ENCODE measurements at places on chromosomes 1 and 21.

DNA sequence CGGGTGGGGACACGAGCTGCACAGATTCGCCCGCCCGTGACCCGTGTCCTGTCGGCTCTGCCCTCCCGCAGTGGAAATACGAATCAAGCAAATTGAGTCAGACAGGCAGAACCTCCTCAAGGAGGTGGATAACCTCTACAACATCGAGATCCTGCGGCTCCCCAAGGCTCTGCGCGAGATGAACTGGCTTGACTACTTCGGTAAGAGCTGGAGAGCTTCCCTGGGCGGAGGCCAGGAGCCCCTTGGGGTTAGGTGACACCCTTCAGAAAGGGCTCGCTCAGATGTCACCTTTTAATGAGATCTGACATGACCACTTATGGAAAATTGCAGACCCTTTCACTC, 489 bp downstream of the CDCA8 start:
- no peak for DNase-seq

- DNase-seq, result no peak
These were observed 24.3 kb upstream of the GRHL3 start for GRCh38 chr1:24294716-24295371.

DNA sequence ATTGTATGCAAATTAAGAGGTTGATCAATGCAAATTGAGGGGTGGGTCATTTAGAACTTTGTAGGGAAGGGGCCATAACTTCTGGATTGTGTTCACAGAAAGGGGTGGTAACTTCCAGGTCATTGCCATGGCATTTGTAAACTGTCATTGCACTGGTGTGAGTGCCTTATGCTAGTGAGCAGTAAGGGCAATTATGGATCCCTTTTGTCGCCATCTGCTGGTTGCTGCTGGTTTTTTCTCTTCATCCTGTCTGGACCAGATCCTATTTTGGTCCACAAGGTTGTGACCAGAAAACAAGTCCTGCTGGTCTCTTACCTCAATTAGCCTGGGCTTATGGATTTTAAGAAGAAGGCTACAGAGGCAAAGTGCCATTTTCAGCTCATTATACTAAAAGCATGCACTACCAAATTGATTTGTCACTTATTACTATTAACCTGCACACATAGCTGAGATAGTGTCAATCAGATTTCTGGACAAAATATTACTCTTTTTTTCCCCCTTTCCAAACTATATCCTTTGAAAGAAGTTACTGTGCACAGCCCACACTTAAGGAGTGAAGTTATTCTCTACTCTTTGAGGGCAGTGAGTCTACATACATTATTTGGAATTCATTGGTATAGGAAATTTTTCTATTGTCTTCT, 196.2 kb downstream of the ZC3H11B start:
- peak; percentile 32 for DNase-seq

GRCh38 chr1:231872461-231872910, 245.9 kb downstream of the DISC1 start:
- DNase-seq, result no peak

GRCh38 chr1:39745016-39745670, 6.5 kb downstream of the PPIE start:
- DNase-seq, result no peak

GRCh38 chr1:11518791-11519628, 40.1 kb downstream of the DISP3 start:
- DNase-seq, result no peak

DNA sequence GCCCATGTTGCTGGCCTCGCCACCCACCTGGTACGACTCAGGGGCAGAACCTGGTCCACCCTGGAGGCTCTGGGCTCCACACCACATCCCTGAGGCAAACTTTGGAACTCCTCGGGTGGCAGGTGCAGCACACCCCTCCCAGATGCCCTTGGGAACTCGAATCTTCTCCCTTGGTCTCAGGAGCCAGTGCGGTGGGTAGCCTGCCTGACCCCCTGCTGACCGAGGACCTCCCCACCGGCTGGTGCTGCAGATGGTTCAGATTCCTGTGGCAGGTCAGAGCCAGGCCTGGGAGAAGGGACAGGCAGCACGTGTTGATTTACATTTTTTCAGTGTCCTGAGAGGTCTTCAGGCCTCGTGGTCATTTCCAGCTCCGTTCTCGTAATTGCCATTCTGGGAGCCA, 6.3 kb upstream of the CFAP410 start:
- no peak for DNase-seq

GRCh38 chr1:212873518-212873917, 15.4 kb downstream of the FLVCR1 start:
- no peak for DNase-seq

GRCh38 chr1:214236477-214236876, 44.5 kb upstream of the SMYD2 start:
- DNase-seq, result no peak

- DNase-seq, result no peak
These were observed 135.5 kb downstream of the TNFSF18 start for GRCh38 chr1:172915271-172915670.

- DNase-seq, result no peak
These were observed at the start of gene ACOT11 for GRCh38 chr1:54547601-54548388. TSS of gene ACOT11 (plus strand) at chr1:54548228. CDS start at chr1:54548310, 82 bp downstream.

GRCh38 chr1:55468142-55468795, 253.1 kb upstream of the USP24 start:
- DNase-seq, result no peak

- DNase-seq, result no peak
These were observed 775 bp downstream of the TMEM125 start for GRCh38 chr1:43270421-43271095.

GRCh38 chr1:155169541-155169940, 3.6 kb downstream of the KRTCAP2 start:
- DNase-seq, result no peak

DNA sequence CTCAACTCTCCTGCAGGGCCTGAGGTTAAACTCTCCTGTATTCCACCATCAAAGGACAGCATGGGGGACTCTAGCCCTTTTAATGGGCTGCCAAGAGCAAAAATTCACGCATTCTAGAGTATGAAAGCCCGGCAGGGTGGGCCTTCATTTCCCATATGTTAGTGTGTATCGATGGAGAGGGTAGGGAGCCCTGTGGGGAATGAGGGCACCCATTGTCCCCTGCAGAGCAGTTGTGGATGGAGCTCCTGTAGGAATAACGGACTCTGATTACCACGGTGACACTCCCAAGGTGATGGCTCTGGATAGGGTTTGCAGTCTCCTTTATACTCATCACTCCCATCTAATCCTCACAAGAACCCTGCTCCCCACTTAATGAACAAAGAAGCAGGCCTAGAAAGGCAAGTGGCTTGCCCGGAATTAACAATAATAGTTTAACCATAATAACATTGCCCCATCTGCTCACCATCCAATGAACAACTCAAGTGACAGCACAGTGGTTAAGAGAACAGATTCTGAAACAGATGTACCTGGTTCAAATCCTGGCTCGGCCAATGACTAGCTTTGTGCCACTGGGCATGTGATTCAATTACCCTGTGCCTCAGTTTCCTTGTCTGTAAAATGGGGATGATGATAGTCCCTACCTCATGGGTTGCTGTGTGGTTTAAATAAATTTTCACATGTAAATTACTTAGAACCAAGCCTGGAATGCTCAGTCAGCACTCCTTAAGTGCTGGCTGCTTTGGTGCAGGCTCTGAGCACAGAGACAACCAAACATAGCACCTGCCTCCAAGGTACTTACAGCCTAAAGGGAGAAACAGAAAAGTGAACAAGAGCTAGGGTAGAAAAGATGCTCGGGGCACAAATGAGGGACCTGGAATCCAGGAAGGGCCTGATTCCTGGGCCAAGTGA, 29.0 kb downstream of the HIVEP3 start:
- no peak for DNase-seq

GRCh38 chr1:36778740-36779139, 255.6 kb downstream of the GRIK3 start:
- DNase-seq, result no peak

DNA sequence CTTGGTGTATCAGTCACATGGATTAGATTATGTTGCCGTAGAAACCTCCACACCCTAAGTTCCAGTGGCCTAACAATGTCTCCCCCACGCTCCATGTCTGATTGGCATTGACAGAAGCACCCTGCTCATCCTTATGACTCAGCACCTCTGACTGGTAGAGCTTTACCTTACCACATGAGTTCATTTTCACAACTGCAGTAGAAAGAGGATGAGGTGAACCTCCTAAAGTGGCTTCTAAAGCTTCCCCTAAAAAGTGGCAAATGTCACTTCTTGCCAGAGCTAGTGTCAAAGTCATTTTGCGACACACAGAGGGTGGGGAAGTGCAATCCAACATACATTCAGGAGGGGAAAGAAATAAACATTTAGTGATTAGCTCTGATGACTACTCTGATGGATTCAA, 30.6 kb upstream of the LYPD8 start:
- no peak for DNase-seq

DNA sequence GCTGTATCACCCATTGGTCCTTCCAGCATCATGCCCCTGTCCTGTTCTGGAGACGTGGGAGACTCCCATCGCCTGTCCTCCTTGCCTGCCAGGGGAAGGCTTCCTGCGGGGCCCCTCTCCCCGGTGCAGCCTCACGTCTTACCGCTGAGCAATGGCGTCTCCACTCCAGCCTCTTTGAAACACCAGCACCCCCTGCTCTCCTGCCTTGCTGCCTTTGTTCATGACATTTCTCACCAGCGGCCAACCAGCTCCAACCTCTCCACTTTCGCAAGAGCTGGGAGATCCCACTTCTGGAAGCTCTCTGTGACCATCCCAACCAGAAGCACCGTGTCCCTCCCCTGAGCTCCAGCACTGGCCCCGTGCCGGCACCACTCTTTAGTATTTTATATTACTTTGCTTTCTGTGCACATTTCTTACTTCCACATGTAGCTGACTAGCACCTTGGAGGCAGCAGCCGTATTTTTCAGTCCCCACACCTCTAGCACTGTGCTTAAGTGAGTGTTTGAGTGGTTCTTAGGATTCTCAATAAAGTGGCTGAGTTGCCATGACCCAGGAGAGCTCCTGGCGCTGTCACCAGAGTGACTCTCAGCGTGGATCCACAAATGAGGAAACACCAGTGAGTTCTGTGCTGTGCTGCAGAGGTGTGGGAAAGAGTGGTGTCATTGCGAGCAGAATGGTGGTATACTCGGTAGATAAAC, 83.5 kb downstream of the ATP5PO start:
- no peak for DNase-seq

- no peak for DNase-seq
These were observed 14.5 kb downstream of the KIAA0040 start for GRCh38 chr1:175178056-175178455.

DNA sequence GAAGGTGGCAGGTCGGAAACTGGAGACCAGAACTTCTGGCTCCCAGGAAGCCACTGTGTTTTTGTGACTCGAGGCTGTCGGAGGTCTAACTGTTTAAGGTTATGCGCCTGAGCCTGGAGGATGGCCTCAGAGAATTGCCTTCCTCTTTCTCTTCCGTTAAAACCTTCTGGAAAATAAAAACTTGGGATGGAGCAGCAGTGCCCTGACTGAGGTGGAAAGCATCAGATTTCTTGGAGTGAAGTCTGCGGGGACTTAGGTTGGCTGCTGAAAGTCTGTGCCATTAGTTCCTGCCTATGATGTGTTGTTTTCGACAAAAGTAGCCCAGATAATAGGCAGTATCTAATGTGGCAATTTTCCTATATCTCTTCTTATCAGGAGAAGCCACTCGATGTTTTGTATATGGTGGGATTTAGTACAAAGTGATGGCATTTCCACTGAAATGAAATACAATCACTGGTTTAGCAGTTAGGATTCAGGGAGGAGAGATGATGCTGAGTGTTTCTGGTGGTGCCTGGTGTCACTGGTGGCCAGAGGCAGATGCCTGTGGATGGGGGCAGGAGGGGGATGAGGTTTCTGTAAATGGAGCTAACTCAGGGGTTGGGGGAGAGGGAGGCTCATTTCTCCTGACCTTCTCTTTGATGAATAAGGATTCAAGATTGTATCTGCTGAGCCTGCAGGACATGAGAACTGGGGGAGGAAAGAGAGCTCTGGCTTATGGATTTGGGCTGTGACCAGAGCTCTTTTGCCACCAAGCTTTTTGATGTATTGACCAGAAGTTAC, 150.8 kb downstream of the CAMTA1 start:
- DNase-seq, result no peak

DNA sequence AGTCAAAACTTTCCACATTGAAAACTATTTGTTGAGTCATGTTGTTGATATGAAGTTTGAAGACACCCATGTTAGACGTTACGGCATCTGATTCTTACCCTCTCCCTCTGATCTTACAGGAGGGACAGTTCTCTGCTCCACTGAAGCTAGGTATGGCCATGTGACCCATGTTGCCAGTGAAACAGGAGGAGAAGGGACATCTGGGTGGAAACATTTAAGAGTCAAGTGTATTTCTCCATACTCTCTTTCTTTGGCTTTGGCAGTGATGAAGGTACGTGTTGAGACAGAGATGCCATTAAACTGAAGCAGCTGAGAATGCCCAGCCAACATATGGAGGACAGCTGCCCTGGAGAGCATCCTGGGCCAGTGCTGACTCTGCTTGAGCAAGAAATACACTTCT, 198.4 kb upstream of the PTGFR start:
- DNase-seq, result no peak

DNA sequence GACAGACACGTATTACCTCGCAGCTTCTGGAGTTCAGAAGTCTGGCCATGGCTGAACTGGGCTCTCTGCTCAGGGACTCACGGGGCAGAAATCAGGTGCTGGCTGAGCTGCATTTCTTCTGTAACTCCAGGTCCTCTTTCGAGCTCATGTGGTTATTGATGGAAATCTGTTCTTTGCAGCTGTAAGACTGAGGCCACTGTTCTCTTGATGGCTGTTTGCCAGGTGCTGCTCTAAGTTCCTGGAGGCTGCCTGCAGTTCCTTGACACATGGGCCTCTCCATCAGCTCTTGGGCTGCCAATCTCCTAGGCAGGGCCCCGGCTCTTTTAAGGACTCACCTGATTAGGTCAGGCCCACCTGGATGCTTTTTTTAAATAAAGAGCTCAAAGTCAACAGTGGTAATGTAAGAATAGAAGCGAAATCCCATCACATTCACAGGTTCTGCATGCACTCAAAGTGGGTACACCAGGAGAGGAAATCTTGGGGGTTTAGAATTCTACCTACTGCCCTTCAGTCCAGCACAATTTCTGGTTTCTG, 139.1 kb downstream of the KAZN start:
- no peak for DNase-seq

- no peak for DNase-seq
These were observed 872 bp upstream of the PPP2R5A start for GRCh38 chr1:212284332-212284743.

DNA sequence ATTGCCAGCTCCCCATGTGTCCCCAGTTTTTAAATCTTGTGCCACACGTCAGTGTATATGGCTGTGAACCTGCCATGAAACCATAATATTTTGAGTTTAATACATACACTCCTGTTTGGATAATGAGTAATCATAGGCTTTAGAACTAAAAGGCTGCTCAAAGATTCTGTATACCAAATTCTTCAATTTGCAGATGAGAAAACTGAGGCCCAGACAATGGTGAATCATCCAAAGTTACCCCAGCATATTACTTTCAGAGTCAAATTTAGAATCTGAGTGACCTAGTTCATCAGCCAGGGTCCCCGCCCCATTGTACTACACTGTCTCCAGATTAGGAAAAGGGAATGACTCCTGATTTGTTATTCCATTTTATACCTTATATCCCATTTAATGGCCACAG, 224.6 kb downstream of the FGGY start:
- DNase-seq, result no peak

- DNase-seq, result peak; percentile 45
These were observed 20.5 kb downstream of the HIVEP3 start for GRCh38 chr1:41898191-41898713.

GRCh38 chr21:46248827-46249226, 20.3 kb upstream of the LSS start:
- DNase-seq, result no peak
